Activated CD8-positive, alpha-beta memory T cell treated with anti-CD3 and anti-CD28 coated beads for 48 hours (primary cell): ENCODE measurements at places on chromosomes 1 and 21.

- DNase-seq, result no peak
Observed at GRCh38 chr1:19812875-19813642, 2.0 kb downstream of the RNF186 start.

DNA sequence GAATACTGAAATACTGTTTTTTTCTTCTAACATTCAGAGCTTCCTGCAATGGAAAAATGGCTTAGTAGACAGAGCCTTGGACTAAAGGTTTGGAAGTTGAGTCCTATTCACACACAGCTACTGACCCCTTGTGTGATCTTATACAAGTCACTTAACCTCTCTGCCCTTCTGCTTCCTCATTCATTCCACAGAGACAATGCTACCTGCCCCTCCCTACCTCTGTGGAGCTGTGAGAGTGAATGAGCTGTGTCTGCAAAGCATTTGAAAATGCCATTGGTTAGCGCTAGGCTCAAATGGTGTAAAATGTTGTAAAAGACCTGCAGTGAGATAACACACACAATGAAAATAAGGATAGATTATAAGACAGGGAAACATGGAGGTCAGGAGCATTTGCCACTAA, 214.4 kb downstream of the BARHL2 start:
- DNase-seq, result no peak

DNA sequence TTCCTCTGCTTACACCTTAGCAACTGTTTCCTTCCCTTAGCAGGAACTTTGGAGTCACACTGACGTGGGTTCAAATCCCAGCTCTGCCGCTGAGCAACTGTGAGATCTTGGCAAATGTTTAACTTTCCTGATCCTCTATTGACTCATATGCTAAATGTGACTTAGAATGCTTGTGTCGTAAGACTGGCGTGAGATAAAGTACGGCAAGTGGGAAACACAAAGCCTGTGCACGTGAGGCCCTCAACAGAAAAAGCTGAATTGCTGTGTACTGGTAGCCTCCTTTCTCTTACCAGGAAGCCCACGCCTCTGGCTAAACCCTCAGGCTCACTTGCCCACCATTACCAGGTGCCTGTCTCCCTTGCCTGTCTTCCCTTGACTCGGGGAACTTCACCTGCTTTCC, 135.4 kb upstream of the TNR start:
- DNase-seq, result no peak

GRCh38 chr1:163596541-163597258, 274.9 kb downstream of the NUF2 start:
- DNase-seq, result no peak

DNA sequence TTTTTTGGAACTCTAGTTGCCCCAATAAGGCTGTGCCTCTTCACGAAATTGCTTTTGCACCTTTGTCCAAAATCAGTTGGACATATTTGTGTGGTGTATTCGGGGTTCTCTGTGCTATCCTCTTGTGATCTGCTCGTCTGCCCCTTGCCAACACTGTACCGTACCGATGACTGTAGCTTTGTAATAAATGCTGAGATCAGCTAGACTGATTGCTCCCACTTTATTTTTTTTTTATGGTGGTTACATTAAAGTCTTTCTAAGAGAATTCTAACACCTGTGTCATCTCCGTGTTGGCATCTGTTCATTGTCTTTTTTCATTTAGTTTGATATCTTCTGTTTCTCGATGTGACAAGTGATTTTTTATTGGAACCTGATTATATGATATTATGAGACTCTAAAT, 94.1 kb downstream of the ADARB1 start:
- no peak for DNase-seq

GRCh38 chr1:192940658-192941057, 118.5 kb downstream of the UCHL5 start:
- DNase-seq, result no peak

- DNase-seq, result no peak
Observed at GRCh38 chr1:185593271-185593670, 140.9 kb upstream of the HMCN1 start.

GRCh38 chr1:161994175-161994668, 29.4 kb downstream of the OLFML2B start:
- DNase-seq, result no peak

- DNase-seq, result no peak
Observed at GRCh38 chr1:208029381-208030287, 118.7 kb upstream of the CD34 start.

DNA sequence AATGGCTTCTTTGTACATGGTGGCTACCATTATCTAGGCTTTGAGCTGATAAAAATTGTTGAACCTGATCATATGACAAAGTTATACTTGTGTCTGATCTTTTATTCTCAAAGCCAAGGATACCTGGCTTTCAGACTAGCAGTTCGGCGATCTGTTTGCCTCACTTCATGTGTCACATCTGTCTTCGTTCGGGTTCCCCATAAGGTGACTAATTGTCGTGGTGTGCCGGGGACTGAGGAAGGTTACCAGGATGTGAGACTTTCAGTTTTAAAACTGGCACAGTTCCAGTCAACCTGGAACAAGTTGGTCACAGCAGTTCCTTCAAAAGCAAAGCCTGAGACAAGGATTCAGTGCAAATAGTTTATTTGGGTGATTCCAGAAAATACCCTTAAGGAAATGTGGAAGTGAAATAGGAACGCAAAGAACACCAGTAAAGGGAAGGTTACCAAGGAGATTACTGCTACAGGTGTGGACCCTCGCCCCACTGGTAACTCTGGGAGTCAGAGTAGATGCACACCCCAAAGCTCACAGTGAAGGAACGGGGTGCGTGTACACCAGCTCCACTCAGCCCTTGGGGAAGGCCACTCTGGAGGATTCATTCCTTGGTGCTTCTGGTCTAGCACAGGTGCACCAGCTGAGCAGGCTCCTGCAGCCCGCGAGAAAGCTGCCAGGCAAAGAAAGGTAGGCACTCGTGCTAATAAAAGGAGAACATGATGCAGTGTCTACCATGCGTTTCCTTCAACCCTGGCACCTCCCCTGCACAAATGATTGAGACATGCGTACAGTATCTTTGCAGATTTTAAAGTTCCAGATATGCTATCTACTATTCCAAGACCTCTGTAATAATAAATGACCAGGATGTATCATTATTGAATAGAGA, 69.0 kb downstream of the VWA5B1 start:
- DNase-seq, result peak; percentile 18
